ENCODE measurements at places on chromosomes 1 and 21.
A peak's percentile ranks its signal among the peaks of the same experiment; 100 is the strongest.

GRCh38 chr1:115980998-115981993 lies 5.0 kb downstream of the SLC22A15 start:
- peak; percentile 62 for DNase-seq

DNA sequence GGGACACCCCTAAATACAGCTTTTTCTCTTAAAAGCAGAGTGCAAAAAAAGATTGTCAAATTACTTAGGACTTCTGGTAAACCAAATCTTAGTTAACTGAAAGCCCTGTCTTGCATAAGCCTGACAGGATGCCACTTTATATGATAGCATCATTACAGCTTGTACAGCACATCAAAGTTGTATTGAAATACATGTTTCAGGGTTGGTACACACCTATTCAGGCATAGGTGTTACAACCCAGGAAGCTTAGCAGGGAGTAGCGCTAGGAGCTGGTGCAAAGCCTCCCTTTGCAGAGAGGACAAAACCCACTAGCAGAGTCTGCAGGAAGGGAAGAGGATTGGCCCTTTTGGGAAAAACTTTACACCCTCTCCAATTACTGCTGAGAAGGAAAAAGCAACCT lies 258.9 kb upstream of the SGIP1 start:
- DNase-seq = no peak

- DNase-seq = peak; percentile 38
These were observed 681 bp downstream of the B4GALT2 start for GRCh38 chr1:43979528-43980254.

GRCh38 chr1:150917387-150917786 lies 8.8 kb upstream of the SETDB1 start:
- no peak for DNase-seq

DNA sequence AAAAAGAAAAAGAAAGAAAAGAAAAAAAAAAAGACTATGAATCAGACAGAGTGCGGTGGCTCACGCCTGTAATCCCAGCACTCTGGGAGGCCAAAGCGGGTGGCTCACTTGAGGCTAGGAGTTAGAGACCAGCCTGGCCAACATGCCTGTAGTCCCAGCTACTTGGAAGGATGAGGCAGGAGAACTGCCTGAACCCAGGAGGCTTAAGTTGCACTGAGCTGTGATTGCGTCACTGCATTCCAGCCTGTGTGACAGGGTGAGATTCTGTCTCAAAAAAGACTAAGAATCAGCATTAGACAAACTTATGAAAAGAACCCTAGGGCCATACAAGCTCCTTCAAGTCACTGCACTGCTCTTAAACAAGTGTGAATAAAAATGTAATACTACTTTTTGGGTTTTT lies 16.9 kb downstream of the PSMB4 start:
- no peak for DNase-seq

DNA sequence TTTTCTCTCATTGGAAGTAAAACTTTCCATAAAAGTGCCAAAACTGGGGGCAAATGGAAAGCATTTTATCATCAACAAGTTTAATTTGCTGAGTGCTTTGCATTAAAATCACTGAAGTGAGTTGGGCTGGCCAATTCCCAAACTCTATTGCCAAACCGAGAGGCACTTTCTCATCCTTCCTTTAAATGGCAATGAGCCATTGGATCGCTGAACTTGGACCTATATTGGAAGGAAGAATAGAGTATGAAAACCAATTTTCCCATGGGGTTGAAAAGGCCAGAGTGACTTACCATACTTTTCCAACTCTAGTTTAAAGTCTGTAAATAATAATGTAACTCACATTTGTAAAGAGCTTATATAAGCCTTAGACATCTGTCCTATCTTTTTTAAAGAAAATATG lies 189.1 kb upstream of the C1orf87 start:
- DNase-seq = no peak

DNA sequence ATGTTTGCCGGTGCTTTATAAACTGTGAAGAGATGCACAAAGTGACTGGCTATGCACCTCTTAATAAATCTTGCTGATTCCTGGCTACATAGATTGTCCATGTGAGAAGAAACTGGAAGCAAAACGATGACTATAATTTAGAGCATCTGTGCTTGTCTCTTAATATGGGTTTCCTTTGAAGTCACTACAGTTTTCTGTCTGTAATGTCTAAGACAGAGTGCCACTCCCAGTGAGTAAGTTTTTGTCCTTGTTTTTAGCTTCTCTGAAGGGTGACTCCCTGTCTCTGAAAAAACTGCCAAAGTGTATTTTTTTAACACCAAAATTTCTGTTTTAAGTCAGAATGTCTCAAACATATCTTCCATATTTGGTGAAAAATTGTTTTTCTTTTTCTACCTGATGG lies 175.1 kb downstream of the FASLG start:
- DNase-seq = no peak

DNA sequence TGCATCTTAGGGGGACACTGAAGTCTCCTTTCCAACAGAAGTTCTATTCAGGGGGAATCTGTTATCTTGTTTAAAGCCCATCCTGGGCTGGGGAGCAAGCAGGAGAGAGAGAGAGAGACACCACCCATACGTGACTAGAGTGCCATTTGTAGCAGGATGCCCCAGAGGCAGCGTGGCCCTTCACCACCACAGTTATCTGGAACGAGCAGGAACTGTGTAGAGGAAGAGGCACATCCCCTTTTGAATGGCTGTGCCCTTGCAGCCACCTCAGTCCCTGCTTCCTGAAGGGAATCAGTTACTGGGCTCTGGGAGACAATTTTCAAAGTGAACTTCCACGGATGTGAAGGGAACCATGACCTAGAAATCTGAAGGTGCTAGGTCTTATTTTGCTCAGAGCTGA lies 19.4 kb upstream of the LAMTOR5 start:
- DNase-seq = peak; percentile 27

DNA sequence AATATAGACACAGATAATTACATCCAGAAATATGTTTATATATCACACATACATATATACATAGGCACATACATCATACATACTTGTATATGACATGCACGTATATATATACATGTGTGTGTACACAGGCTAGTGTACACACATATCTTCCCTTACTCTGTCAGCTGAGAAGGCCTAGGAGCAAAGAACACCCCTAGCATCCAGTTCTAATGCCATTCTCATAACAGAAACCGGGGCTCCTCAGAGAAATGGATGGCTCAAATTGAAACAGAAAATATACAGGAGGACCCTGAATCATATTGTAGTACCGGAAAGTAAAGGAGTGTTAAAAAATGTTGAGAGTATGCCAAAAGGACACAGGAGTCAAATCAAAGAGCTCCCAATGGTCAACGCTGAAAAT lies 19.7 kb upstream of the HYI start:
- no peak for DNase-seq

DNA sequence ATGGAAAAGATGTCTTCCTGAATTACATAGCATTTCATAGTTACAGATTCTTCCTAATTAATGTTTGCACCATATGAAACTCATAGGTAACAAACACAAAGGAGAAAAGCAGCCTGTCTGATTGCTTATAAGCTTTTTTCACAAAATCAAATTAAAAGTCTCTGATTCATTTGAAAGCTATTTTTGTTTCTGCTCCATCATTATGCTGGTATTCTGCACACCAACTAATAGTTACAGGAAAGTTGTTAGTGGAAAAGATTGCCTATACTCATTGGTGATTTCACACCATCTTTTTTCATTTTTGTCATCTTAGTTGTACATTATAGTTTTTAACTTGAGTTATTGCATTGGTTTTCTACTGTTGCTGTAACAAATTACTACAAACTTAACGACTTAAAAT lies 70.0 kb downstream of the PRKAA2 start:
- no peak for DNase-seq

DNA sequence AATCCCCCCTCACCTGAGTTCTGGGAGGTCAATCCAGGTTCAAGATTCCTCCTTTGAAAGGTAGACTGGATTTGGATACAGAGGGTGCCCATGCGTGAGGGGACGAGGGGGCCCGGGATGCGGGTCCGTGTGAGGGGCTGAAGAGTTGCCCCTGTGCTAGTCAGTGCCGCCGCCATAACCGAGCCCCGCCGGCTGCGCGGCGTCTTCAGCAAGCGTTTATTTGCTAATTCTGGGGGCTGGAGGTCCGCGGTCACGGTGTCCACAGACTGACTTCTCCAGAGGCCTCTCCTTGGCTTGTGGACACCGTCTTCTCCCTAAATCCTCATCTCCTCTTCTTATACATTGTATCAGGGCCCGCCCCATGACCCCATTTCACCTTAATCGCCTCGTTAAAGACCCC lies 20.9 kb upstream of the SAMD11 start:
- no peak for DNase-seq

DNA sequence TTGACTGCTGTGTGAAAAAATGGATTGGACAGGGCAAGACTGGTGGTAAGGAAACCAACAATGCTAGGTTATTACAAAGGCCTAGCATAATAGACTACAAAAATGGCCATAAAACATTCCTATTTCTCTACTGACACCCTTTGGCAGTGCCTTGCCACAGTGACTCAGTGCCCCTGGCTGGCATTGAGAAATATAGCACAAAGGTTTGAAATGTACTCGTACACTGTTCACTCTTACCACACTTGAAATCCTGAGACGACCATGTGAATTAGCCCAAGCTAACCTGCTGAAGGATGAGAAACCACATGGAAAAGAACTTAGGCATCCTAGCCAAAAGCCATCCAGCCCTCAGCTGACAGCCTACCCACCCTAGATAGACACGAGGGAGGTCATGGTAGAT lies 149.8 kb upstream of the PALMD start:
- DNase-seq = no peak

GRCh38 chr1:92951141-92951582 lies 10.1 kb downstream of the DIPK1A start:
- DNase-seq = peak; percentile 28

DNA sequence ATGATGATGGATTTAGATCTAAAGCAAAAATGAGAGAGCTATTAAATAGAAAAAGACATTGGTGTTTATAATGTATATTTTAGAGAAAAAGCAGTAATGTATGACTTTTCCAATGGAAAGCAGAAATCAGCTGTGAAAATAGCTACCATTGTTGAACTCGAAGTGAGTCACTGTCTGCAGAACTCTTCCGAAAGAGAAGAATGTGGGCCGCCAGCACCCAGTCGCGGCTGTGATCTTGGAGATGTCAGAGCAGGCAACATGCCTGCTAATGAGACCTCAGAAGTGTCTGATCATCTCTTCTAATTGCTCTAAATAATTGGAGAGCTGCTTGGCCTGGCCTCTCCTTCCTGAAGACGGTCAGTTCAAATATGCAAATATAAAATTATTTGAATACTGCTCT lies 333.6 kb upstream of the RUNX1 start:
- DNase-seq = no peak

DNA sequence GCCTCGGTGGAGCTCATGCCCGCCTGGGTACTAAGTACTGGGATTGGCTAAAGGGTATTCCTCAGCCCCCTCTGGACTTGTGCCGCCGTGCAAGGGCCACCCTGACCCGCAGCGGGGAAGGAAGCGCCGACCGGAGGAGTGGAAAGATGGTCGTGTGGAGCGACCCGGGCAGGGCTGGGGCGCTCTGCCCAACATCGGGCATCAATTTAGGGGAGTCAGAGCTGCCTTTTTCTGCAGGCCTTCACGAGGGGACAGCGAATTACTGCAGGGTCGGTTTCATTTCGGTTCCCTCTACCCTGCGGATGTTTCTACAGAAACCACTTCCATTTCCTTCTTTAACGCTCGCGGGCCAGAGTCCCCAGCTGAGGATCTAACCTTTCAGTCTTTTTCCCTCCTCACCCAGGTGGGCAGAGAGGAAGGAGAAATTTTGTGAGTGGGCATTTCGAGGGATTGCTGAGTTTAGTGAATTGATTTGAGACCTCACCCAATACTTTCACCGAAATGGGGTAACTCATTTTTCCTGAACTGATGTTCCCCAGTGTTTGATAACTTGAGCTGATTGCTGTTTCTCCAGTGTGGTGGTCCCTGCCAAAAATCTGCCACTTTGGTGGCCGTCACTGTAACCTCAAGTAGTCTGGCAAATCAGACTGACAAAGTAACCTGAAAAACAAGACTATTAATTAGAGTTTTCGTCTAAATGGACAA lies 1.1 kb downstream of the TOR1AIP1 start:
- no peak for DNase-seq

DNA sequence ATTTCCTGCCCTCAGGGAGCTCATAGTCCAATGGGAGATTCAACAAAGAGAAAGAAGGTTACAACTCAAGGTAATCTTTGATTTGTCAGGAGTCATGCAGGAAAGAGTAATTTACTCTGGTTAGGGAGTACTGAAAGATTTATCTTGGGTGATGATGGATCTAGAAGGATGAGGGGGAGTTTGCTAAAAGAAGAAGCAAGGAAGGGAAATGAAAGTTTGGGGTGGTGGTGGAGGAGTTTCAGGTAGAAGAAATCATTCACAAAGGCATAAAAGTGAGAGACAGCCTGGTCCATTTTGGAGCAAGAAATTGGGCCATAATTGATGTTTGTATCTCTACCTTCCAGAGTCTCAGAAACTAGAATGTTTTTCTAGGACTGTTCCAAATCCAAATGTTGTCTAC lies 116.7 kb downstream of the ROR1 start:
- DNase-seq = no peak

DNA sequence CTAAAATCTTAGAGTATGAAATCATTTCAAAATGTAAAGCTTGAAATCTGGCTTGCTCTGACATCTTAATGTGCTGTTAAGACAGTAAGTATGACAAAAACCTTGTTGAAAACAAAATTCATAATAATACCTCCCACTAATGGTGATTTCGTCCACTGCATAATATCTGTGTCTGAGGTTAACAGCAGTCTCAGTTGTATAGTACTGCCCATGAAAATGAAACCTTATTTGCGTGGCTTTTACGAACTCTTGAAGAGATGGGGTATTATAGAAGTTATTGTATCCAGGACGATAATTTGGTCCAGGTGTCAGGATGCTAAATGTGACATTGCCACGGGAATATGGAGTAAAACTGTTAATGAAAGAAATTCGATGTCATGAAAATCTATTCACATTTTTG lies 99.9 kb downstream of the USH2A start:
- DNase-seq = no peak

GRCh38 chr1:229022595-229023333 lies 248.1 kb upstream of the RAB4A start:
- no peak for DNase-seq

GRCh38 chr1:245754463-245754961 lies 599.7 kb downstream of the KIF26B start:
- DNase-seq = no peak

DNA sequence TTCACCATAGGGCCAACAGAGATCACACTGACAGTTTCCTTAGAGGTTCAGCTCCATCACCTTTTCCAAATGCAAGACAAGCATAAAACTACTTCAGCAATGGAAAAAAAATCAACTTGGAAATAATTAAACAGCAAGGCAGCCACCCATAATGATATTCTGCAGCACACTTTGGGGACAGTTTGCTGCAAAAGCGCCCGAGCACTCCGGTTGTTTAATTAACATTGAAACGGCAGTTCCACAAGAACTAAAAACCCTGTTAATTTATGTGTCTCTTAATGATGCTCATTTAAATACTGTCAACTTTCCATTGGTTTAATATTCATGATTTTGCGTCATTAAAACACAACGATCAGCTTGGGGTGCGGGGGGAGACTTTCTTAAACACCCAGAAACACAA lies 153.2 kb downstream of the ELAVL4 start:
- no peak for DNase-seq

- DNase-seq = no peak
These were observed 43.2 kb upstream of the BACE2 start for GRCh38 chr21:41124641-41125201.

GRCh38 chr1:212515329-212515760 lies 82.6 kb downstream of the NENF start:
- no peak for DNase-seq

GRCh38 chr21:38999161-38999560 lies 184.1 kb downstream of the PSMG1 start:
- no peak for DNase-seq

All from KBM-7 (cell line).